ENCODE measurements at places on chromosomes 1 and 21.

GRCh38 chr1:153932156-153933131 lies 9.7 kb upstream of the GATAD2B start:
- no peak for DNase-seq

GRCh38 chr21:37082856-37083528 lies 9.9 kb downstream of the TTC3 start:
- DNase-seq: no peak

- DNase-seq: no peak
Measured at GRCh38 chr1:160748181-160748877, 9.3 kb downstream of the SLAMF7 start.

DNA sequence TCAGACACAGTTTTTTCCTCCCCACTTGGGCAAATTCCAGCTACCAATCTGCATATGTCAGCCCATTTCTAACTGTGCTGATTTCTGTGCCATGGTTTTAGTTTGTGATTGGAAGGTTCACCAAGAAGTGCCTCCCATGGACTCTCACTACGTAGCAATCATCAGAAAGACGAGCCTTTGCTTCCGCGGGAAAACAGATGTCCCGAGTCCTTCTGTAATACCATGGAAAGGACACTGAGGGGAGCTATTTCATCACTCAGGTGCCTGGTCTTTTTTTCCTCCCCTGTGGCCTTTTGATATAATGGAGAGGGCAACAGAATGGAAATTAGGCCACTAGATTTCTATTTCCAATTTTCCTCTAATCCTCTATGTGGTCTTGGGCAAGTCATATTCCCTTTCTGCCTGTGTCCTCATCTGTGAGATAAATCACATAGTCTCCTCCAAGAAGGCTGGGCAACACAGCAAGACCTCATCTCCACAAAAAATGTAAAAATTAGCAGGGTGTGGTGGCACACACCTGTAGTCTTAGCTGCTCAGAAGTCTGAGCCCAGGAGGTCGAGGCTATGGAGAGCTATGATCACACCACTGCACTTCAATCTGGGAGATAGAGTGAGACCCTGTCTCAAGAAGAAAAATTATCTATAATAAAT lies 24.8 kb downstream of the LEMD1 start:
- DNase-seq: no peak

- DNase-seq: no peak
Measured at GRCh38 chr1:183248989-183249691, 63.1 kb downstream of the LAMC2 start.

DNA sequence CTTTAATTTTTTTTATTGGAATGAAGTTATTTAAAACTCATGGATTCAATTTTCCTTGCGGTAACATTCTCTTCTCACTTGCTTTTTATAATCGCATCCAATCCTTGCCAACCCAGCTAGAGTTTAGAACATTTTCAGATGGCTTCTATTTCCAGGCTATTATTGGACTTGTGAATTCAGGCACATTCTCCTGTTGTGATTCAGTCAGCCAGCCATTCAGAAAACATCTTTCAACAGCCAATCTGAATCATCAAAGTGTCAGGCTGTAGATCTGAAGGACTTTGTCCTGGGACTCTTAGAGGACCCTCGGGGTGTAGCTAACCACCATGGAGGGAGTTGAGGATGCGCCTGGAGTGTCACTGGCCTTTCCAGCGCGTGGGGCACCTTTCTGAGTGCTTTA lies 92.4 kb downstream of the PRDM2 start:
- no peak for DNase-seq

- DNase-seq: no peak
Measured at GRCh38 chr1:10701145-10701544, 95.3 kb downstream of the CASZ1 start.

- DNase-seq: no peak
Measured at GRCh38 chr1:18110968-18111367, 3.4 kb downstream of the IGSF21 start.

DNA sequence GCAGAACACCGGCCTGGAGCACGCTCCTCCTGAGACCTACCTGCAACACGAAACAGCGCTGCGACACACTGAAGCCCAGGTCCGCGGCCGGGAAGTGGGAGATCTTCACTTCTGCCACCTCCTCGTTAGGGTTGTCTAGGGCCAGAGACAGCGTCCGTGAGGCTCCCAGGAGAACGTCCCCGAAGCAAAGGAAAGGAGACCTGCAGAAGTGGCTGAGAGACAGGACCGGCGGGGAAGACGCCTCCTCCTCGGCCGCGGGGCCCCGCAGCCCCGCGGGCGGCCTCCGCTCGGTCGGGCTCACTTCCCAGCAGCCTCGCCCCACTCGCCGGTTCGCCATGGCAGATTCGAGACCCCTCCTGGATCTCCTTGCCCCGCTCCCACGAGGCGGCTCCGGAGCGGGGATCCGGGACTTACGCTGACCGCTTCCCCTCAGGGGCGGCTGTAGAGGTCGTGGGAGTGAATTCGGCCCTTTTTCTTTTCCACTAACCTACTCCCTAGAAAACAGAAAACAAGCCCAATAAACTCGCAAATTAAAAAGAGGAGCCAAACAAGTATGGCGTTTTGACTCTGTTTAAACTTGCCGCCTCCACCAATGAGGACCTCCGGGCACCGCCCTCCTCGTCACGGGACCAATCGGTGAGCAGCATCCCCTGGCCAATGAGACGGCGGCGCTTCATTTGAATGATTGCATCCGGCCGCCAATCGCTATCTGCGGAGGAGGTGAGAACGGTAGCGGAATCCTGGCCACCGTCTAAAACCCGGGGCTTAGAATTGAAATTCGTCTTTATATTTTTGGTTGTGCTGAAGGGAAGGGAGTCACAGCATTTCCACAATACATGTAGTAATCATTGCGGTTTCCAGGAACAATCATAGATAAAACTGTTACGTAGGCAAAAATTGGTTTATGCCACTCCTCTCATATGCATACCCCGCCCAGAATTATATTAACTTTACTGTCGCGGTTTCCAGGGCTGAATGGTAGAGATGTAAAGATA lies at the start of gene ASPM:
Gene ASPM (minus strand): TSS at position 569 of the 995 bp plus-strand sequence. CDS start 232 bp downstream, at position 337.
- peak; percentile 90 for DNase-seq

GRCh38 chr1:177912991-177913390 lies 56.9 kb downstream of the SEC16B start:
- DNase-seq: no peak

DNA sequence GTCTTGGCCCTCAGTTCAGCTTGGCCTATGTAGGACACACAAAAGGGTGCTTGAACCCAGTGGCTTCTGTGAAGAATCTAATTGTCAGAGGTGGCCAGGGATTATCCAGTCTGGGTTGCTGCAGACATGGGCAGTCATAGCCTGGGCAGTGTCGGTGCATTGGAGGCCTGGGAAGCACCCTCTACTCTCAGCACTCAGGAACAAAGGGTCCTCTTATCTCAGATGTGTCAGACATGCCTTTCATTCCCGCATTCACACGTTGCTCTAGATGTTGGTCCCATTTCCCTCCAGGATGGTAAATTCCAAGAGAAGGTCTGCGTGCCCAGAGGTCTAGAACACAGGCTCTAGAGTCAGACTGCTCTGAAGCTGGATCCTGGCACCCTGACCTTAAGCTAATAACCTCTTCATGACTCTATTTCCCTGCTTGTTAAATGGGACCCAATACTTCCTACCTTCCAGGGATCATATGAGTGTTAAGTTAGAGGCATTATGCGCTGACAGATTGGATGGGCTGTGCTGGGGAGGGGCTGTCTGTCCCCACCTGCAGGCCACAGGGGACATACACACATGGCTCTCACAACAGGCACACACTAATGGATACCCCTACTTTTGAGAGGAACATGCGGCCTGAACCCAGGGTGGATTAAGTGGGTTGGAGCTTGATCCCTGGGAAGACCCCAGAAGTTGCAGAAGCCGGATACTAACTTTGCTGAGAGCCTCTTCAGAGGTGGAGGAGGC lies 16.5 kb upstream of the EDN2 start:
- no peak for DNase-seq

DNA sequence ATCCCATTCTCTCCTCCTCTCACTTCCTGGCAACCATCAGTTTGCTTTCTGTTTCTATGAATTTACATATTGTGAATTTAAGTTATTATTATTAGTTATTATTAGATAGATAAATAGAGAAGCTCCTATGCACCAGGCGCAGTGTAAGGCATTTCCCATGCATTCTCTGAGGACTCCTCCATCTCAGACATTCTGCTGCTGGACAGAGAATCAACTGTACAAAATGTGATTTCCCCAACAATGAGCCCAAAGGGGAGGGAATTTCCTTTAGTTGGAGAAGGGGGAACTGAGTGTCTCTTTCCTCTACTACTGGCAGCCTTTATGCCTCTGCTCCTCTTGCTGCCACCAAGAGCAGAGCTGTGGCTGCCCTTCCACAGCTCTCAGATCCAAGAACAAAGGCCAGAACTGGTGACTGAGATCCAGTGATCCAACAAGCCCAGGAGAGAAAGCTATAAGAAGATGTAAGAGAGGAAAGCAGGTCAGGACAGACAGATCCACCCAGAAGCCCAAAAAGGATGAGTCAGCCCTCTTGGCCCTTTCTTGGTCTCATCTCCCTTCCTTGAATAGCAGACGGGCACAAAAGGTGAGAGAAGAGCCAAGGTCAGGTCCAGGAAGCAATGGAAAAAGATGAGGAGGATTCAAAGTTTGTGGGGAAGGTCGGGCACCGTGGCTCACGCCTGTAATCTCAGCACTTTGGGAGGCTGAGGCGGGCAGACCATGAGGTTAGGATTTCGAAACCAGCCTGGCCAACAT lies 3.5 kb upstream of the IVL start:
- no peak for DNase-seq

GRCh38 chr1:186837806-186838205 lies 9.1 kb downstream of the PLA2G4A start:
- DNase-seq: no peak

- DNase-seq: no peak
Measured at GRCh38 chr1:944341-945325, 14.4 kb downstream of the NOC2L start.

DNA sequence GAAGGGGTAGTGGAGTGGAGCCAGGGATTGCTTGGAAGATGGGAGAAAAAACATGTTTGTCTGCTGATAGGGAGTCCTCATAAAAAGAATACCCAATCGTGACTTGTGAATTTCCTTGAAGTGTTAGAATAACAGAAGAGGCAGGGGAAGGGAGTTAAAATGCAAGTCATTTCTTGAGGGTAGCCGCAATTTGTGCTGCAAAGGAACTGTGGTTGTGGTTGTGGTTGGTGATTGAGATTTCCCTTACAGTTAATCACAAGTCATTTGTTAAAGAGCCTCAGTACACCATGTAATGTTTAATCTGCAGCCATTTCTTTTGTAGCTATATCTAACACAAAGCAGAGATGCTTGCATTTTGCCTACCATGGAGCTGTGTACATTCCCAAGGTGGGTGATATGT lies 38.5 kb upstream of the EGLN1 start:
- DNase-seq: peak; percentile 68

DNA sequence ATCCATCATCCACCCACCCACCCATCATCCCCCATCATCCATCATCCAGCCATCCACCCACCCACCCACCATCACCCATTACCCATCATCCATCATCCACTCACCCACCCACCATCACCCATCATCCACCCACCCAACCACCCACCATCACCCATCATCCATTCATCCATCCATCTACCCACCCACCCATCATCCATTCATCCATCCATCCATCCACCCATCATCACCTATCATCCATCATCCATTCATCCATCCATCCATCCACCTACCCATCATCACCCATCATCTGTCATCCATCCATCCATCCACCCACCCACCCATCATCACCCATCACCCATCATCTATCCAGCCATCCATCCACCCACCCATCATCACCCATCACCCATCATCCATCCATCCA lies 81.5 kb downstream of the ADARB1 start:
- no peak for DNase-seq

DNA sequence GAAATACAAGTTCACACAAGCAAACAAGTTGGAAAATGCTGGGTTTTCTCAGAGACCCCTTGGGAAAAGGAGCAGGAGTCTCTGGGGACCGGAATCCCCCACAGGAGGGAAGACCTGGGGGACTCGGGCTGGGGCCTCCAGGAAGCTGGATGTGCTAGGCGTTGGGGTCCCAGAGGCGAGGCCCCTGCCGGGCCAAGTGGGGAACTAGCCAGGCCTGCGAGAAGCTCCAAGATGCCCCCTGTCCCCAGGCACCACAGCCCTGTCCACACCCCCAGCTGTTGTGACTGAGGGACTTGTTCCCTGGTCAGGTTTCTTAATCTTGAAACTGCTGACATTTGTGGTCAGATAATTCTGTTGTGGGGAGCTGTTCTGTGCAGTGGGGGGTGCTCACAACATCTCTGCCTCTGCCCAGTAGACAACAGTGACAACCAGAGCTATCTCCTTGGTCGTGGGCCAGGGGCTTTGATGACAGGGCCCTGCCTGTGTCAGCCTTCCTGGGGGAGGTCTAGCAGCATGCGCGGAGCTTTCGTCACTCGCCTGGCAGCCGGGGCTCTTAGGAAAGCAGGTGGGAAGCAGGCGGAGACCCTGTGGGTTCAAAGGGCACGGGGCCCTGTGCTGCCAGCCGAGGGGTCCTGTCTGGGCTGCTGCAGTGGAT lies 126.4 kb upstream of the ARHGEF16 start:
- DNase-seq: no peak

DNA sequence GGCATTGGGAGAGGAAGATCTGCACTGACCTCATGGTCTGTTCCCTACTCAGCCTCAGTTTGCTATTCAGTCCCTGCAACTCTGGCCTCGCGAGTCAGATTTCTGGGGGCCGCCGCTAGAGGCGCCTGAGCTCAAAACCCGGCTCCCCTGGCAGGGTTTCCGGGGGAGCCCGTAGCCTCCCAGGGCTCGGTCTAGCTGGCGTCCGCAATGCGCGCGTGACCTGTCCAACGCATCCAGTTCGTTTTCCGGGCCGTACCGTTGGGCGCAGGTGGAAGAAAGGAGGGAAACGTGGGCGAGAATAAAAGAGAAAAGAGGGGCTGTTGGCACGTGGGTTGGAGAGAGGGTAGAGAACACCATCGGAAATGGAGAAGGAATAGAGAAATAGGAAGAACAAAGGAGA lies at the start of gene ADAM30:
Gene ADAM30 (minus strand): TSS at position 213 of the 400 bp plus-strand sequence. CDS start 179 bp downstream, at position 34.
- no peak for DNase-seq

DNA sequence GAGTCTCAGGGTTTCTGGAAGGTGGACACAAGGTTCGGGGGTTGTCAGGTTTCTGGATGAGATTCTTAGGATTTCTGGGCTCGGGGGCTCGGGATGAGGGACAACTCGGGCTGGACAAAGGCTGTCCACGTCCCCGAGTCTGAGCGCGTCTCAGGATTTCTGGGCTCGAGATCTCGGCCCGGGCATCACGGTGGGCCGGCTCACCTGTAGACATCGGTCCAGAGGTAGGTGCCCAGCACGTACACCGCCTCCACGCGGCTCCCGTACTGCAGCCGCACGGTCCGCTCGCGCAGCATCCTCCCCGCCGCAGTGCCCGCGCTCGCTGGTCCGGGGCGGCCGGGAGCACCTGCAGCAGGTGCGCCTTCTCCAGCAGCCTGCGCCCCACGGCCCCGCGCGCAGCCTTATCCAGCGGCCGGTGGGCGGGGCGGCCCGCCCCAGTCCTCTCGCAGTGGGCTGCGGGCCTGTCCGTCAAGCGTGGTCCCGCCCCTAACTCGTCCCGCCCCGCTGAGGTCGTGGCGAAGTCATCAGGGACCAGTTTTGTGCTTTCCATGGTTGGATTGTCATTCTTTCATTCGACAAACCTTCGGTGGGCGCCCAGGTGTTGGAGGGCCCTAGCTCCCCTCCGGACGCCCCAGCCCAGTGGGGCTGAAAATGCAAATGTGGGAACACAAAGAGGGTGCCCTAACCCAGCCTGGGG lies at the start of gene PADI2:
Gene PADI2 (minus strand): TSS at position 376 of the 697 bp plus-strand sequence. CDS start 80 bp downstream, at position 296.
- no peak for DNase-seq

- DNase-seq: no peak
Measured at GRCh38 chr1:201173736-201174135, 16.9 kb upstream of the IGFN1 start.
